Astrocyte (in vitro differentiated cells and primary cell): ENCODE measurements at places on chromosomes 16 and 17. TPM values are rescaled to one million over a fixed set of nuclear protein-coding genes. Genes with fewer than 3 reads are reported as not detected.
A peak's percentile ranks its signal among the peaks of the same experiment; 100 is the strongest.

UBE2G1 gene
- 123 and 129 TPM in 2 replicates for total RNA-seq

NATD1 gene
- total RNA-seq = 7.1 and 7.9 TPM in 2 replicates

SCARF1 gene
- total RNA-seq = 2.9 and 3.9 TPM in 2 replicates

PLA2G10 gene
- not detected in 2 replicates for total RNA-seq

CES1 gene
- total RNA-seq = not detected in 2 replicates

DNA sequence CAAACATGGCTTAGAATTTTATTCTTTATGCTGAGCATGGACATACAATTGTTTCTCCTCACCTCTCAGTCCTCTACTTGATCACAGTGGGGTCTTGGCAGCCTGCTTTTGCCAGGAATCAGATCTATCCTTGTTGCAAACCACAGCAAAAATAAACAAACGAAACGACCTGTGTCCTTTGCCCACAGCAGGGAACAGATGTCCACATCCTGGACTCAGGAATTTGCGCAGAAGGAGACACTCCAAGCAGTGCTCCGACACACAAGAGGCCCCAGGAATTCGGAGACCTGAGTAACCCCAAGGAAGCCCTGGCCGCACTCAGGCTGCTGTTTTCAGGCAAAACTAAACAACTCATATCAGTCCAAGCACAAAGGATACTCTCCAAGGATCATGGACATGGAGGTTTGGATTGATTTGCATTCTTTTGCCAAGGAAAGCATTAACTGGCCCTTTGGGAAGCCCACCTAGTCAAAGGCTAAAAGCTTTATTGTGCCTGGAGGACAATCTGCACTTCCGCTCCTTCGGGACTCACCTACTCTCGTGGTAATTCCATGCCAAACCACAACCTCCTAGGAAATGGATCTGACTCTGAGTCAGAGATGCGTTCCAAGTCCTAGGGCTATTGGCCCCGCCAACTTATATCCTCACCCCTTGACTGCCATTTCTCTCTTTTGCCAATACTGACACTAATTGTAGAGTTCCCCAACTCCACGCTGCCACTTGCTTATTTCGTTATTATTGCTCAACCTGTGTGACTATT, 271.1 kb upstream of the CDH11 start:
- DNase-seq = peak; percentile 69

GRCh38 chr16:85436207-85436606, 176.9 kb upstream of the GSE1 start:
- no peak for DNase-seq

- peak; percentile 68 for DNase-seq
Observed at GRCh38 chr16:81487301-81487720, 42.7 kb downstream of the CMIP start.

GRCh38 chr16:78129349-78129748, 29.9 kb downstream of the WWOX start:
- no peak for DNase-seq

DNA sequence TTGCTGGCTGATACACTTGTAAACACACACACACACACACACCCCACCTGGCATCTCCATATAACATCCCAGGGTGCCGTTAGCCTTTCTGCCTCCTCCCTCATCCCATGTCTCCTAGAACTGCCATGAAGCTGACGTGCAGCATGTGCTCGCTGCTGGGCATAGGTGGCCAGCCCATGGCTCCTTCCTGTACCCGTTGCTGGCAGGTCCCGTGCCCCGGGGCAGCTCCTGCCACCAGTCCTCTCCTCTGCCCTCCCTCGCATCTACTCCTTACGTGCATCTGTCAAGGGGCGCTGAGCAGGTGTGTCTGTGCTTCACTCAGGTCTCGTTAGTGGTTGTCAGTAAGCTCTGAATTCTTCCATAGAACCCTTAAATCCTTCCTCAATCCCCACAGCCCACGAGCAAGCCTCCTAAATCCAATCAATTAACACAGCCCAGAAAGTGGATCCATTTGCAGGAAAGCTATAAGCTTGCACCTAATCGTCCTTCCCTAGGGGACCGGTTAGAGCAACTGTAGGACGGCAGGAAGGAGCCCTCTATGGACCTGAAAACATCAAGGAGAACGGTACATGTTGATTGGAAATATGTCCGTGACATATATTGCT, 218.1 kb upstream of the FOXF1 start:
- DNase-seq = no peak

- DNase-seq = no peak
Observed at GRCh38 chr16:30063893-30064728, 1.4 kb upstream of the ALDOA start.

DNA sequence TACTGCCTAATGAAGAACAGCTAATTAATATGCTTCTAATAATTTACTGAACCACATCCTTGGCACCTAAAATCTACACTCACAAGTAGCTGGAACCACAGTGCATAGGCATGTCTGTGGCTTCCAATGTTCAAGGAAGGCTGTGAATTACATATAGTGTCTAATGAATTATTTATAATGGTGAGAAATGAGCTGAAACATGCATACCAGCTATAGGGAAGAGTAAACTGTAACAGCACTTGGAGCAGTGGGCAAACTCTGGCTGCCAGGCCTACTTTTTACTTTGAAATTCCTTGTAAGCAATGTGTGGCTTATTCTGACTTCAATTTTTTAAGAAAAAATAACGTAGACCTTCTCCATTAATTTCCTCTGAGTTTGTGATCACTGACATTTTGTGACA, 953.2 kb upstream of the CDH8 start:
- DNase-seq = no peak

DNA sequence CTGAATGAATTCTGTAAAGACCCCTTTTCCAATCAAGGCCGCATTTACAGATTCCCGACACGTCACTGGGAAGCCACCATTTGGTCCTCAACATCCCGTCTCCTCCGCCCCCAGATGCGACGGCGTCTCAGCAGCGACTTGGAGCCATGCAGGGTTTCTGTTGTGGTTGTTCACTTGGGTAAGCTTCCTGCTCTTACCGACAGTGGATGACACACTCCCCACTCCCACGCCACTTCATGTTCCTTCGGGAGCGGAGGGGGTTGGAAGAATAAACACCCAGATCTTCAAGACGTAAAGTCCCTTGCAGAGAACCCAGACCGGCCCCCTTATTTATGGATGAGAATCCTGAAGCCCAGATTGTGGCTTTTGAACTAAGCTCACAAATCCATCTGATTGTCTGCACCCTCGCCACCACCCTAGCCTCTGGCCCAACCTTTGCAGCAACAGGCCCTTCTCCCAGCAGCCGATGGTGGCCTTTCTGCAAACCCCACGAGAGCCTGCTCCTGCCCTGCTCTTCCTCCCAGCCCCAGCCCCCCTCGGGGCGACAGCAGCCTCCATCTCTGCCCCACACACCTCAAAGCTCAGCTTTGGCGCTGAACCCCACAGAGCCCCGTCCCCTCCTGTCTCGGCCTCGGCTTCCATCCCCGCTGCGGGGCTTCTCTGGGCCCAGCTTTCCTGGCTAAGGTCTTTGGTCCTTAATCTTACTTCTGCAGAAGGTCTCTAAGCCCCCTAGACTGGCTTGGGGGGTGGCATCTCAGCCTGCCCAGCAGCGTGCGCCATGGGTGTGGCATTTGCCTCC, 19.0 kb upstream of the OSGIN1 start:
- DNase-seq = peak; percentile 55

GRCh38 chr17:44279666-44280391, 11.9 kb upstream of the SLC4A1 start:
- peak; percentile 79 for DNase-seq

DNA sequence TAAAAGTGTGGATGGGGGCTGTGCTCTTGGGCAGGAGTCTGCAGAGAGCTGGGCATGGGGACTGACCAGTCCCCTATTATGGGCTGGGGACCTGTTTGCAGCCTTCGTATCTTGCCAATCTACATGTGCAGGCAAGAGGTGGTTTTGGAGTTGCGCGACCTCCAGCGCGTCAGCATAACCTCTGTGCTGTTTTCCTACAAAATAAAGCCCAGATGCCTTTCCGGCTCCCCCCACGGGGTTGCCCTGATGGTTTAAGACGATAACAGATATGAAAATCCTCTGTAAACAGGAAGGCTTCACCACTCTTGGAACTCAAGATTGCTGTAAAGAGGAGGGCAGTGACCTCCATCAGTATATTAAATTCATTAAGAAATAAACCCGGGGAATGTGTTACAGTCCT, 16.5 kb upstream of the SPPL2C start:
- DNase-seq = no peak

- DNase-seq = no peak
Observed at GRCh38 chr17:41620583-41621434, 3.6 kb downstream of the KRT17 start.

DNA sequence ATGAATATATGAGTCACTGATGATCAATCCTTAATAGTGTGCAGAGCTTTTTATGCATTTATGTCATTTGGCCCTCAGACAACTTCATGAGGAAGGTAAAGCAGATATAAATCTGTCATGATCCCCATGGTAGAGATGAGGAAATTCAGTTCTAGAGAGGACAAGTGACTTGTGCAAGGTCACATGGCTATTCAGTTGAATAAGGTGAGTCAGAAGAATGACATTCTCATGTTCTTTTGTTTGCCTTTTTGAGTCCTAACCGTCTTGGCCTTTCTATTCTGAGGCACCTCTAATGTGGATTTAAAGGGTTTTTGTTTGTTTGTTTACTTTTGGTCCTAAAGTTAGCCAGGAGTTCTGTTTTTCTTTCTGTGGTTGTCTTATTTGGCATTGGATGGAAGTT, 116.2 kb upstream of the ELAC2 start:
- DNase-seq = no peak

DNA sequence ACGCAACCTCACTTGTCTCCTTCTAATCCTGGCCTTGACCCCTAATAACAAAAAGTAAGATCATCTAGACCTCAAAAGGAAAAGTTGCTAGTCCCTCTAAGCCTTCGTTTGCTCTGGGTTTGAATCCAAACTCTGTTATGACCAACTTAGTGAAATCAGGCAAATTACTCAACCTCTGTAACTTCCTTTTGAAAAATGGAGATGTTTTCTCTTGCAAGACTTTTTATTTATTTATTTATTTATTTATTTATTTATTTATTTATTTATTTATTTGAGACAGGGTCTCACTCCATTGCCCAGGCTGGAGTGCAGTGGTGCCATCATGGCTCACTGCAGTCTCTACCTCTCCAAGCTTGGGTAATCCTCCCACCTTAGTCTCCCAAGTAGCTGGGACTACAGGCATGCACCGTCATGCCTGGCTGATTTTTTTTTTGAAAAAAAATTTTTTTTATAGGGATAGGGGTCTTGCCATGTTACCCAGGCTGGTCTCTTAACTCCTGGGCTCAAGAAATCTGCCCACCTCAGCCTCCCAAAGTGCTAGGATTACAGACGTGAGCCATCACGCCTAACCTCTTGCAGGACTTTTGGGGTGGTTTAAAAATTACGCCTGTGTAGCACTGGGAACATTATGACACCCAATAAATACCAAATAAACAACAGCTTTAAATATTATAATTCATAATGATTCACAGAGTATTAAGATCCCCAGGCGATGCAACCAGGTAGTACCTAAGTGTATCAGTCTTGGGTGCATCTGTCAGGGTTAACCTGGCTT, 63.4 kb downstream of the PITPNC1 start:
- no peak for DNase-seq
